ENCODE measurements at places on chromosomes 4 and X.

- no peak for DNase-seq
These were observed 85.7 kb downstream of the ATP10D start for GRCh38 chr4:47570816-47571215.

DNA sequence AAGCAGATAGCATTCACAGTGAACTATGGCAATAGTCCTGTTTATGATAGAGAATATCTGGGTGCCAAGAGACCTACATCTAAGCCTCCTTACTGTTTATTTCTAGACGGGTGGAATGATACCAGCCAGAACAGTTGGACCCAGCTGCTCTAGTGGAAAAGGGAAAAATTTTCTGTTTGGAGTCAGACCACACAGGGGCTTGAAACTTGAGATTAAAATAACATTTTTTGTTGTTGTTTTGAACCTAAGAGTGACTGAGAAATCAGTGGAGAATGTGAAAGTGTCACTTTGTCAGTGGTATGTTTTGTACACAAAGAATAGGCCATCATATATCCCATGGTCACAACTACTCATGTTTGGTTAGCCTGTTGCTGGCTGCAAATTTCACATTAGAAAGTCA, 105.7 kb downstream of the AGTR2 start:
- no peak for DNase-seq

GRCh38 chrX:47278691-47279090, 45.9 kb downstream of the USP11 start:
- DNase-seq: no peak

DNA sequence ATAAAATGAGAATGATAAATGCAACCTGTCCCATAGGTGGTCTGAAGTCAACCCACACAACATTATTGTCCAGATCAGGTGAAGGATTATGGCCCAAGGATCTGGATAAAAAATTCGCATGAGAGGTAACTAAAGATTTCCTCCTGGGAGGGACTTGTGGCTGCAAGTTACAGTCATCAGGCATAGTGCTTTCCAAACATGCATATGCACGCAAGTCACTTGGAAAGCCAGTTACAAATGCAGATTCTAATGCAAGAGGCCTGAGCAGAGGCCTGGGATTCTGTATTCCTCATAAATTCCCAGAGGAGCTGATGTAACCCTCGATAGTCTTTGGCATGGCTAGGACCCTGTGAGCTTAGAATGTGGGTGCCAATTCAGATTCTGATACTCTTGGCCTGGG, 21.1 kb downstream of the HS3ST1 start:
- no peak for DNase-seq

GRCh38 chrX:16312761-16313623, 145.7 kb downstream of the MAGEB17 start:
- DNase-seq: no peak

GRCh38 chr4:85391589-85392410, 83.2 kb upstream of the ARHGAP24 start:
- DNase-seq: no peak

DNA sequence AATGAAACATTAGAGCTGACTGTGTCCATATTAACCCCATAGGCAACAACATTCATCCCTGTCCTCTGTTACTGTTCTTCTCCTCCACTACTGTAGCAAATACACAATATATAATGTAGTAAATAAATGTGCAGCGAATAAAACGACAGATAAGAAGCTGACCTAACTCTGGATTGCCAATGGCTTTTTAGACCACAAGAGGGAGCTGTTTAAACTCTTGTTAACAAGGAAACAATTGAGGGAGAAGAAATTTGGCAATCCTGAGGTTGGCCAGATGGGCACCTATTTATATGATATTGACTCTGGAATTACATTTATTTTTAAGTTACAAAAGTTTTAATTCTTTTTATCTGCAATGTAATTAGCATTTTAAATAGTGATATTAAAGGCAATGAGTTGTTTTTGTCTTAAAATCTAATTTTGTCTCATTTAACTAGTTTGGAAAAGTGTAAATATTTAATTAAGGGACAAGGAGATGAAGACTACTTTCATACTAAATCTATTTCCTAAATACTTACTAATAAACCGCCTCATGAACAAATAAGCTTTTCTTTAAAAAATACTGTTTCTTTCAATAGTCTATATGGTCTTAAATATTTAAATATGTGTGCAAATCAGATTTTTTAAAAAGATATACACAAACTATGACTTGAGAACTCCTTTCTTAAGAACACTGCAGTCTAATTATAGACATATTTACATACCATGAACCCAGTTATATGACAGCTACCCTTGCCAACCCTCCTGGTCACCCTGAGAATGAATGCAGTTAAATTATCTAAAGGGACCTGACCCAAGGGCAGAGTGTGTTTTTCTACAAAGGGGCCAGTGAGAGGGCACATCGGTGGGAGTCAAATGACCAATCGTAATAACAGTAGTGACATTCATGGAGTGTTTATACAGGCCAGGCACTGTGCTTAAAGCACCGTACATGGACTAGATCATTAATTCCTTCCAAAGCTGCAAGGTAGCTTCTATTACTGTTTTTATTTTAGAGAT, 52.9 kb upstream of the HPF1 start:
- DNase-seq: no peak

GRCh38 chr4:155609455-155610059, 57.1 kb upstream of the GUCY1A1 start:
- DNase-seq: no peak

DNA sequence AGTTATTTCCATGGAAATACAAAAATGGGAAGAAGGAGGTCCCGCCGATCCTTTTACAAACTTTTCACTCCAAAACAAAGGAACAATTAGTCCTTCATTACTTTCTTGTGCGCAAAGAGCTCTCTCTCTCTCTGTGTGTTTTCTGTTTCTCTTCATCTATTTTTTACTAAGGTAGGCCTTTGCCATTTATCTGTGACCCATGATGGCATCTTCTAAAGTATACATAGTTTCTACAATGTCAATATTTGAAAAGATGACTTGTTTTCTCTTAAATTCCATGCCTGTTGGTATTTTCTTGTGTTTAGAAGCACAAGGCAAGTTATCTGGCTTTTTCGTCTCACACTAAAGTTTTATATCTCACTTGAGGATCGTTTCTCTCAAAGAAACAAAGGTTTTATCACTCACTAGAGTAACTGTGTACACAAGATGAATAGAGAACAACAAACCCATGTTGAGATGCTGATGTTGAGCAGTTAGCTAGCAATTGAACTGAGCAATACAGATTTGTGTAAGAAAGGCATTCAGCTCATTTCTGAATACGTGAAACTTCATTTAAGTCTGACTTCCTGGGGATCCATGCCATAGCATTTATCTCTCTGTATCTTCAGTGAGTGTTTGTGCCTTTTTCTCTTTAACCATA, 250.3 kb downstream of the GBA3 start:
- no peak for DNase-seq

- DNase-seq: no peak
These were observed 62.4 kb upstream of the WDFY3 start for GRCh38 chr4:85028910-85029309.

GRCh38 chr4:103721251-103721650, 1.5 kb upstream of the TACR3 start:
- no peak for DNase-seq

GRCh38 chr4:139301821-139302611, at the start of gene NDUFC1:
Gene NDUFC1 (minus strand): TSS chr4:139302477. CDS start chr4:139295798, 6,679 bp downstream.
- DNase-seq: no peak

DNA sequence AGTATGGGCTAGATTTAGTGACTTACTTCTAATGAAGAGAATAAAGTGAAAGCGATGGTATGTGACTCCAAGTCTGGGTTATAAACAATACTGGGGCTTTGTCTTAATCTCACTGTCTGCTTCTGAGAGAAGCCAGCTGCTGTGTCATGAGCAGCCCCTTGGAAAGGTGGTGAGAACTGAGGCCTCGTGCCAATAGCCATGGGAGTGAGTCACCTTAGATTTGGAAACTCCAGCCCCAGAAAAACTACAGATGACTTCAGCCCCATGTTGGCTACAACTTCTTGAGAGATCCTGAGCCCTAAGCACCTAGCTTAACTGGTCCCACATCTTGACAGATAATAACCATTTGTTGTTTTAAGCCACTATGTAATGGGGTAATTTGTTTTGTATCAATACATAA, 77.6 kb downstream of the CWH43 start:
- no peak for DNase-seq

DNA sequence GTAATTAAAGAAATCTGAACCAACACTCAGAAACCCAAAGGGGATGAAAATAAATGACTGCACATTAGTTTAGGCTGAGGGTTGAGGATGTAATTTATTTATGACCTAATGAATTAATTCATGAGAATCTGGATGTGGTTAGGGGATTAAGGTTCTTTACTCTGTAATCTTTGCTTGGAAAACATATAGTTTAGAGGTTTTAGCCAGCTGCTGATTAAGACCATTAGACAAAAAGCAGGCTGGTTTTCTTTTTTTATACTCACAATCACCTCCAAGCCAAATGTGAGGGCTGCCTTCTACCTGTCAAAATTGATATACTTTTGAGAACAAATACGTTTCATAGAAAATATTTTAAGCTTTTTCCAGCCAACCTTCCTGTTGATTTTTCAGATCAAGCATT, 2705.8 kb downstream of the PCDH7 start:
- no peak for DNase-seq

GRCh38 chr4:48331577-48332330, 9.6 kb upstream of the SLAIN2 start:
- DNase-seq: no peak

DNA sequence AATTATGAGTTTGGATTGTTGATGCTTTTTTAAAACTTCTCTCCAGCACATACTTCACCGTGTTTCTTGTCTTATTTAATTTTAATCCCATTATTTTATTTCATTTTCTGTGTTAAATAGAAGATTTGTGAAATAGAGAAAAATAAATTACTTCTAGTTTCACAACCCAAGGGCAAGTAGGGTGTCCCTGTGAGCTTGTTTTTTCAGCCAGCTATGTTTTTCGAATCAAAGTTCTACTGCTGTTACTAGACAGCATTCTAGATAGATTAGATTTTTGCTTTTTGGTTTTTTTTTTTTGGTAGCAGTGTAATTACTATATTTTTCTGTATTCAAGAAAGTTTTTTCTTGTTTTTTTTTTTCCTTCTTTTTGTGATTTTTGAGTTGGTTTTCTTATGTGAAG, 59.9 kb downstream of the RBPJ start:
- DNase-seq: no peak

GRCh38 chrX:107654872-107655761, 26.8 kb downstream of the PRPS1 start:
- no peak for DNase-seq

- peak; percentile 85 for DNase-seq
These were observed 373.6 kb downstream of the MID1IP1 start for GRCh38 chrX:39174772-39175417.

GRCh38 chr4:57424232-57424897, 314.2 kb upstream of the IGFBP7 start:
- no peak for DNase-seq

DNA sequence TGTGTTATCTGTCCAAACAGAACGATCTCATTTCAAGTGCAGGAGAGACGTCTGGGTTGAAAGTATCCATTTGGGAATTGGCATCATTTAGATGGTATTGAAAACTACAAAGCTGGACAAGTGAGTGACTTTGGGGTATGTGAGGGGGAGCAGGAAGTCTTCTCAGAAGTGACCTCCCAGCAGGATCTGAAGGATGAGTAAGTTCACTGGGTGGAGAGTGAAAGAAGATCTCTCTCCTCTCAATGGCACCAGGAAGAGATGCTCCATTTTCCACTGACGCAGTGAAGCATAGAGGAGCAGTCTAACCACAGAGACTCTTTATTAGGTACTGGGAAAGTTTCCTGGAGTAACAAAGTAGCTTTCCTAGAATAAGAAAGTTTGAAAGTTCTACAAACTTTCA, 161.0 kb downstream of the CPE start:
- DNase-seq: no peak

DNA sequence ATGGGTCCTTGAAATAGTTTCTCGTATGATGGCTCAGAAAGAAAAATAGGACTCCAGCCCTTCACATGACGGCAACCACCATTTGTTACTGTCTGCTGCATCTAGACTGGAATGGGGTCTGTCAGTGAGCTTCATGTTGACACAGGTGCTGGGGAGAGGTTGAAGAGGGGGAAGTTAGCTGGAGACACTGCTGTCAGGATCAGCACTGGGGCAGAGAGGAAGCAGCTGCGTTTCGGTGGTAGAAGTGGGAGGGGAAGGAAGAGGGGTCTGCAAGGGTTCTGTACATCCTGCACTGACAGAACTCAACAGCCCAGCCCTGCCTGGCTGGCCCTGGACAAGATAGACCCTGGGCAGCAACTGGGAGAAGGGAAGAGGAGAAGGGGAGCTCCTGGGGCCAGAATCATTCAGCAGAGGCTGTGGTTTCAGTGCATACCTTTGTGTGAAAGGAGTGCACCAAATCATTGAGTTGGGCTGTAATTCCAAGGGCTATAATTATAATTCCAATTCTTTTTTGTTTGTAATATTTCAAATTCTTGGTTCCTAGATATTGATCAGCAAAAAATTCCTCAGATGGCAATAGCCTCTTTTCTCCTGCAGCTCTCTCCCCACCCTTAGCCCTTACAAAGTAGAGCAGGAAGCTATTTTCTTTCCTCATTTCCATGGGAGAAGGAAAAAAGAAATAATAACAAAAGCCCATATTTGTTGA, 119.4 kb upstream of the C1GALT1C1 start:
- no peak for DNase-seq

DNA sequence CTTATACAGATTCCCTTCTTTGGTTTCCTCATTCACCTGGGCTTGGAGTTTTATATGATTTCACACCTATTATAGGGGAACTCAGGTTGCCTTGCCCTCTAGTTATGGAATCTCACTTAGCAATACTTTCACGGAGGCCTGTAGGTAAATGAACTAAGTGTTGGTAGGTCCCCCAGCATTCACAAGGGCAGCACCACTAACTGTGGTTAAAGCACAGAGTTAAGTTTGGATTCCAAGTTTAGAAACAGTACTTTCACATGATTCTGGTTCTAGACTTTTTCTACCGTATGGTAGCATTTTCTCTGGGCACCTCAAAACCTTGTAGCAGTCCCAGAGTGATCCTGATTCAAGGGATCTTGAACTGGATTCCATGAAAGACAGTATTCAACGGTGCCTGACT, 46.4 kb downstream of the SH2D1A start:
- no peak for DNase-seq
